GM12864 (cell line): ENCODE measurements at places on chromosomes 1 and 21.

- DNase-seq = no peak
Measured at GRCh38 chr1:39958403-39959200, 3.7 kb downstream of the MFSD2A start.

- no peak for DNase-seq
Measured at GRCh38 chr1:6157528-6158174, 22.5 kb downstream of the CHD5 start.

DNA sequence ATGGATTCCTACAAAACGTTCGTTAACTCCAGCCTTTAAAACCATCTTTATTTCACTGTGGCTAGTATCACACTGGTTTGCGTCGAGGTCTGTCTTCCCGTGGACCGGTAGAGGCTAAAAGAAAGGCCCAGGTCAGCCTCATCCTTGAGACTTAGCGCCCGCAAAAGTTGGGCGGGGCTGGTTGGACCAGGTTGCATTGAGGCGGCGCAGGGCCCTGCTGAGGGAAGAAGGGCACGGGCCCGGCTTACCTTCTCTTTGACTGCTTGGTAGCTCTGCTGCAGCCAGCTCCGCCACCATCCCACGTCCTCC, 455 bp downstream of the BSDC1 start:
- DNase-seq = no peak

DNA sequence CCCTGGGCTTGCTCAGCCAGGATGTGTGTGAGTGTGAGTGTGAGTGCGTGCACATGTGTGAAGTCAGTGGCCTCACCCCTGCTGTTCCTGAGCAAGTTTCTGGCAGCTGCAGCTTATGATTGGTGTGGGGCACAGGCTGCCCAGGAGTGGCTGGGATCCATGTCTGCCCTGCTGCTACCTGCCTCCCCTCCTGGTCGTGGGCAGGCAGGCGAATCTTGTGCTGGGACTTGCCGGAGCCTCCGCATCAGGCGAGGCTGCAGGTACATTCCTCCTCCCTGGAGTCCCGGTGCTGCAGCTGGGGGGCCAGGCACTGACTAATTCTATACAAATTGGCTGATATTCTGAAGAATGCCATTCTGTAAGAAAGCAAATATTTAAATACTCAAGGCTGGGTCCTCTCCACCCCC, 85.6 kb upstream of the WNT4 start:
- DNase-seq = no peak

GRCh38 chr1:19426294-19427086, 58.8 kb downstream of the CAPZB start:
- no peak for DNase-seq

- DNase-seq = peak; percentile 49
Measured at GRCh38 chr1:54798769-54799641, 2.1 kb downstream of the TTC22 start.

- DNase-seq = no peak
Measured at GRCh38 chr1:19067912-19068638, 111.6 kb upstream of the IFFO2 start.

GRCh38 chr1:178075333-178075732, 18.6 kb upstream of the RASAL2 start:
- no peak for DNase-seq

GRCh38 chr1:160090760-160091159, 7.7 kb downstream of the IGSF8 start:
- DNase-seq = no peak

DNA sequence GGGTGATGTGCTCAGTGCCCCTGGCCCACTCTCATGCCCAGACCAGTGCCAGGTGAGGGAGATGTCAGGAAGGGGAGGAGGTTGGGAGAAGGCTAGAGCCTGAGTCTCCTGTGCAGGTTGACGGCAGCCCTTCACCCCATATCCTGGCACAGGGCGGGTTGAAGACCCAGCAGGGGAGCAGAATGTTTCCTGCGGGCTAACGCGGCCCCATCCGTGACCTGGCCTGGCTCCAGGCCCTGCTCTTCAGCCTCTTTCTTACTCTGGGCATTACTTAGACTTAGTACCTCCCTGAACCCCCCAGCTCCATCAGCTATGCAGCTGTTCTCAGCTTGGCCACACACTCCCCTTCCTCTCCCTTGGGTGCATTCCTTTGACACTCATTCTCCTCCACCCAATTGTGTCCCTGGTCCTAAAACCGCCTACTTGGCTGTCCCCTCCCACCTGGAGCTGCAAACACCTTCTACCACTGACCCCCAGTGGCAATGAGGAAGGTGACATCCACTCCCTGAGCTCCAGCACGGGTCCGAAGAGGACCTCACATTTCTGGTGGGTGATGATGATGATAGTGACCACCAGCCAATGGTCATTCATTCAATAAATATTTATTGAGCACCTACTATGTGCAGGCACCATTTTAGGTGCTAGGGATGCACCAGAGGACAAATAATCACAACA, 179.0 kb downstream of the PTPRU start:
- DNase-seq = no peak

GRCh38 chr1:108075055-108075454, 110.1 kb upstream of the VAV3 start:
- DNase-seq = peak; percentile 36

GRCh38 chr21:38938343-38938742, 132.6 kb downstream of the ETS2 start:
- DNase-seq = no peak

GRCh38 chr1:47216278-47217059, 15.6 kb downstream of the TAL1 start:
- no peak for DNase-seq

GRCh38 chr1:160226623-160227022, 21.4 kb downstream of the PEA15 start:
- no peak for DNase-seq

DNA sequence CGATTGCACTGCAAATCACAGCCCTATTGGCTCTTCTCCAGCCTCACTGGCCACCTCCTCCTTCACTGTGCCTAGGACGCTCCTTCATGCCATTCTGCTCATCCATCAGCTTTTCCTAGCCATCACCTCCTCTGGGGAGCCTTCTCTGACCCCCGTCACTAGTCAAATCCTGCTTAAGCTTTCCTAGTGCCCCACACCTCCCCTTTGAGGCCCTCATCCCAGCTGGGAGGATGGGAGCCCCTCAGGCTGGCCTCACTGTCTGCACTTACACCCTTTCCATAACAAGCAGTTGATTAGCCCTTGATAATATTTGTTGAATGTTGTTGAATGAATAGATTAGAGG, 50.7 kb downstream of the KLHDC7A start:
- no peak for DNase-seq

DNA sequence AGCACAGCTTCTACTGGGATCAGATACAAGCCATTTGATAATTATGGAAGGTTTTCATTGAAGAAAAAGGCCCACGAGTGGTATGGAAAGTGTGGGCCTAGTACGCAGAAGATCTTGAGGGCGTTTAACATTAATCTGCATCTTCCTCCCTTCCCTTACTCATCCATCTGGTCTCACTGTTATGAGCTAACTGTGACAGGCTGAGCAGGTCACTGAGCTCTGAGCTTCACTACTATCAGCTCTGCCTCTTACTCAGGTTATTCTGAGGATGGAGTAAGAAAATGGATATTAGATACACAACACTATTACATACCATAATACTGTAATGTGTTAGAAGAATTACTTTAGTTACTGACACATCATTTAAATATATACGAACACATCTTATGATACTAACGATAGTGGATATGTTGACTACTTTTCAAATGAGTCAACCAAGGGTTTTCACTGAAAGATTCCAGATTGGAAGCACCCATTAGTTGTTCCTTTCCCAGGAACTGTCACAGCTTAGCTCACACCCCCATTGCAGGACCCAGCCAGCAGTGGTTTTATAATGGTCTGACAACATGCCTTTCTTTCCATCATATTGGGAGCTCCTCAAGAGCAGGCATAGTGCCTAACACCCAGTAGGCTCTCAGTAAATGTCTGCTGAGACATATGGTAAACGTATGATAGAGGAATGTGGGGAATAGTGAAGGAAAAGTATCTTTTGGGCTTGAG, 97.8 kb upstream of the C8B start:
- no peak for DNase-seq

DNA sequence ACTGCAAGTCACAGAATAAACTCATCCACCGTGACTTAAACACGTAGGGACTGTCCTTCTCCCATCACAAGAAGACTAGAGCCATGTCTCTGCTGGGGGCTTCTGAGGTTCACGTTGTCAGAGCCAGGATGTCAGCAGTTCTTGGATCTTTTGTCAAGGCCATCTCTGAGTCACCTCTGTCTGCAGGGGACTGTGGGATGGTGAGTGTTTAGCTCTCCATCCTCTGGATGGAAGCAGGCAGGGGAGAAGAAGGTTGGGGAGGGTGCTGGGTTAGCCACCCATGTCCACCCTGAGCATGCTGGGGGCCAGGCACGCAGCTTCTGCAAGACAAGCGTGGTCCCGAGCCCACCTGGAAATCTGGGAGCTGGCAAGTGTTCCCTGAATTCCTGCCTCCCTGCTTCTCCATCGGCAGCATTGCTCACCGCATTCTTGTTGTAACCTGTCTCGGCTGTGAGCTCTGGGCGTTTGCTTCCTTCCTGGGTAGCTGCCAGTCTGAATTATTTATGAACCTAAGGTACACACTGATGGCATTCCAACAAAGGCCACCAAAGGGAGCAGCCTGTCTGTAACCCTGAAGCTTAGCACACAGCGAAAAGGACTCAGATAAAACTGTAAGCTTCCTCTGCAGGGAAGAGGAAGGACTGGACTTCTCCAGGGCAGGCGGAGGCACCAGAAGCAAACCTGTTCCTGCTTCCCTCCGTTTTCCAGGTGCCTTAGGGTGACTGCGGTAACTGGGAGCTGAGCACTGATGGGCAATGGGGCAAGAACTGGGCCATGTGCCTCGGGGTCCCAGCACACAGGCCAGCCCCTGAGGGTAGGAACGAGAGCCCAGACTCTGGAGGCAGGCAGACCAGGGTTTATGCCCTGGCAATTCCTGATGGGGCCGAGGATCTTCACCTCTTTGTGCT, 88.6 kb downstream of the RIPK4 start:
- no peak for DNase-seq

GRCh38 chr1:115888976-115889375, 48.0 kb upstream of the NHLH2 start:
- no peak for DNase-seq

- DNase-seq = peak; percentile 97
Measured at GRCh38 chr1:111600886-111601386, 18.7 kb upstream of the RAP1A start.

- peak; percentile 60 for DNase-seq
Measured at GRCh38 chr1:115642168-115643072, 650 bp downstream of the VANGL1 start.

DNA sequence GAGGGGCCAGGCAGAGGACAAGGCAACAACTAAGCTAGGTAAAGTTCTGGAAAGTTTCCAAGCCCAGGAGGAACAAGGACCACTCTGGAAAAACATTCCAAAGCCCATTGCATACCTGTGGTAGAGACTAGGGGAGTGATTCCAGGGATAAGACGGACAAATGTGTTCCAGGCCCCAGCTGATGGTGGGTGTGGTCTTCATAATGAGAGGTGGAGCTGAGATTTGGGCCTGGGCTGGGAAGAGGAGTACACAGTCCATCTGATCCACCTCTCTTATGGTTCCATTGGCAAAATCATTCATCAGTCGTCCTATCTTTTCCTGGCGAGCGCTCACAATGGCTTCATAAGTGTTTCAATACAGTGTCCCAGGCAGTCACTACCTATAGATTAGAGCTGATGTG, 4.5 kb downstream of the KLHDC7A start:
- no peak for DNase-seq

DNA sequence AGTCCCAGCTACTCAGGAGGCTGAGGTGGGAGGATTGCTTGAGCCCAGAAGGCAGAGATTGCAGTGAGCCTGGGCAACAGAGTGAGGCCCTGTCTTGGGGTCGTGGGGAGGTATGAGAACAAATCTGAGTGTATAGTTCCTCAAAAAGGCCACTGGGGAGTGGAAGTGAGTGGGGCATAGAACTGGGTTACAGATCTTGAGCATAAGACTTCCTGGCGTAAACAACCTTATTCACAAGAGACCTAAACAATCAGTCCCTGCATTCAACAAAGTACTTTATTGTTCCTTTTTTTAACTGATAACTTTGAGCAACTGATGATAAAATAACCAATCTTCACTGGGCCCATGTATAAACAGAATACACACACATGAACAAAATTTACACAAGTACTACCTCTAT, 72.7 kb upstream of the MUTYH start:
- DNase-seq = no peak

DNA sequence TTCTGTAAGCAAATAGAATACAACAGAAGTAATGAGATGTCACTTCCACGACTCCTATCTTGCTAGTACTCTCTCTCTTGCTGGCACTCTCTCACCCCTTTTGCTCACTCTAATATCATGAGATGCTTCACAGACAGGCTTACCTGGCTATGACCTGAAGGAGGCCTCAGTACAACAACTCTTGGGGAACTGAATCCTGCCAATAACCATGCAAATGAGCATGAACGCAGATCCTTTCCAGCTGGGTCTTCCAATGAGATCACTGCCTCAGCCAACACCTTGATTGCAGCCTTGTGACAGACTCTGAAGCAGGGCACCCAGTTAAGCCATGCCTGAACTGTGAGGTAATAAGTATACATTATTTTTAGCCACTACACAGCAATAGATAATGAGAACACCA, 53.1 kb upstream of the ADAR start:
- DNase-seq = no peak

DNA sequence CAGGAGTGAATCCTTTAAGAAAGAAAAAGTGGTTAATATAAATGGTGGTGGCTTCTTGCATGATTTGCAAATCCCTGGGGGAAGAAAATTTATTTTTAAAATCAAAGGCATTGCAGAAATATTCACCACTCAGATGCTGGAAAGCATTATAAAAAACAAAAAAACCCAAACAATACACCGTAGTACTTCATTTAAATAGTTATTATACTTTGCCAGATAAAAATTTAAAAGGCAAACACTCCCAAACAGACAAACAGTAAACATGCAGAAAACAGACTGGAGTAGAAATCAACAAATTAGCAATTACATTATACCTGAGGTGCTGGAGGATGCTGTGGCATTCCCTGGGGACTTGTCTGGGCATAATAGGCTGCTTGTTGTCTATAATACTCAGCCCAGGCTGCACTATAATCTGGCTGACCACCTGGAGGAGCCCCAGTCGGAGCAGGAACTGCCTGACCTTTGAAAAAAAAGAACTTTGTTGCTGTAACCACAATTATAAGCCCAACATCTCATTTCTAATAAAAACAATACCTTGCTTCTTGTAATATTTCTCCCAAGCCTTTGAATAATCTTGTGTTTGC, 29.9 kb downstream of the FUBP1 start:
- DNase-seq = no peak

DNA sequence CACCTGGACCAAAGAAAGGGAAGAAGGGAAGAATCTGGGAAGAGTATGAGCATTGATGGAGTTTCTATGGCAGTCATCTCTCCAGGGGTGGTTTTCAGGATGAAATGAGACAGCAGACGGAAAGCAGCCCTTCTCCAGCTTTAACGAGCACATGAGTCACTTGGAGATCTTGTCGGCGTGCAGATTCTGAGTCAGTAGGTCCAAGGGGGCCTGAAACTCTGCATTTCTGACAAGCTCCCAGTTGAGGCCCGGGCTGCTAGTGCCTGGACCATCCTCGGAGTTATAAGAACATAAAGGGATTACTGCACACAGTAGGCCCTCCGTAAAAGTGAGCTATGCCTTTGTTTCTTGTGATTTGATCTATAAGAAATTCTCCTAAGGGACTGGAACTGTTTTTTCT, 17.6 kb downstream of the HSPG2 start:
- DNase-seq = no peak
